ENCODE measurements at places on chromosomes 5 and 9. TPM values are rescaled to one million over a fixed set of nuclear protein-coding genes. Genes with fewer than 3 reads are reported as not detected.

- DNase-seq = no peak
Observed at GRCh38 chr5:154330097-154330667, 115.6 kb upstream of the SAP30L start.

IRX4 gene
- total RNA-seq = not detected

DNA sequence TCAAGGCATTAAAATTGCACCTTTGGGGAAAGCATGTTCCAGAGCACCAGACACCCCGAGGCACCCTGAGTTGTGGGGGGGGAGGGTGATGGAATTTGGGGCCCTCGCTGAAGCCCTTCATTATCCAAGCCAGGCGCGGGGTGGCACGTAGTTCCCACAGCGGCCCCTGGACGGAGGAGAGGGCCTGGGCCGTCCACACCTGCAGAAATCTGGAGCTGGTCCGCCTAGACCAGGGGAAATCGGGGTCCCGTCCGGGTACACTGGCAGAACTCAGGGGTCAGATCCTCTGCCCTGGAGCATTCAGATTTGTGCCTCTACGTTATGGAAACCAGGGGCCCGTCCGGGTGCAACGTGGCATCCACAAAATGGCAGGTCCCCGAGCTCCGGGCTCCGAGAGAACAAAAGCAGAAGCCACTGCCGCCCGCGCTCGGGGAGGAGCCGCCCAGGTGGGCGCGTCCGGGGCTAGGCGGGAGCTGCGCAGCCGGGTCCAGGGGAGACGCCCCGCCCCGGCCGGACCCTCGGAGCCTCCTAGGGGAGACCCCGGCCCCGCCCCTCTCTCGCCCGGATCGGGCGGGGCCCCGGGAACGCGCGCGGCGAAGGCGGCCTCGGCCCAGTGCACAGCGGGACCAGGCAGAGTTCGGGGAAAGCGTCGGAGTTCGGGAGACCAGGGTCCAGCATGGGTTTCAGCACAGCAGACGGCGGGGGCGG, at the start of gene PLEKHG4B:
TSS of gene PLEKHG4B (plus strand) at position 613 of the 708 bp plus-strand sequence. CDS start at position 677, 64 bp downstream.
- DNase-seq = peak; percentile 69

GRCh38 chr9:137445275-137445807, 4.2 kb upstream of the ENTPD8 start:
- DNase-seq = no peak

PCDHB10 gene
- total RNA-seq = 11.7 TPM

DNA sequence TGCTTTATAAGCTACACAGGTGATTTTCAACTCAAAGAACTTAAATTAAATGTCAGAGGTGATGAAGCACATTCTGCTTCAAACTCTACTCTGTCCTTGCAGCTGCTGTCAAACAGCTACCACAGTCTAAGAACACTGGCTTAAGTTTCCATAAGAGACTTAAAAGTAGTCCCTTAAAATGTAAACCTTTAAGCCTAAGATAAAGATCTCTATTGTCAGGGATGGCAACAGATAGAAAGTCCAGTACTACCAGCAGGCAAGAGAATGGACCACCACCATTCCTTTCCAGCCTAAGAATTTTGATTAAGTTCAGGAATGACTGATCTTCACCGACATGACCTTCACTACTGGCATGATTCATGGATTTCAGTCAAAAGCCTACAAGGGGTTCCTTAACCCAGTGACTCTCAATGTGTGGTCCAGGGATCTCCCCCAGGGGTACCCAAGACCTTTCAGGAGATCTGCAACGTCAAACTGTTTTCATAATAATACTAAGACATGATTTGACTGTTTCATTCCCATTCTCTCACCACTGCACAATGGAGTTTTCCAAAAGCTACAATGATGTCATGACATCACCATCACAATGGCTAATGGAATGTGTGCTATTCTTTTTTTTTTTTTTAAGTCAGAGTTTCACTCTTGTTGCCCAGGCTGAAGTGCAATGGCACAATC, 41.1 kb upstream of the PLPP6 start:
- DNase-seq = no peak

PNPLA7 gene
- total RNA-seq = 5.7 TPM

GRCh38 chr5:93884254-93884653, 142.9 kb upstream of the POU5F2 start:
- DNase-seq = no peak

TRIP13 gene
- 9.9 TPM for total RNA-seq

- DNase-seq = no peak
Observed at GRCh38 chr9:106039151-106039935, 345.0 kb downstream of the TMEM38B start.

BTNL8 gene
- total RNA-seq = not detected

- no peak for DNase-seq
Observed at GRCh38 chr5:172860520-172861443, 26.7 kb downstream of the ERGIC1 start.

DNA sequence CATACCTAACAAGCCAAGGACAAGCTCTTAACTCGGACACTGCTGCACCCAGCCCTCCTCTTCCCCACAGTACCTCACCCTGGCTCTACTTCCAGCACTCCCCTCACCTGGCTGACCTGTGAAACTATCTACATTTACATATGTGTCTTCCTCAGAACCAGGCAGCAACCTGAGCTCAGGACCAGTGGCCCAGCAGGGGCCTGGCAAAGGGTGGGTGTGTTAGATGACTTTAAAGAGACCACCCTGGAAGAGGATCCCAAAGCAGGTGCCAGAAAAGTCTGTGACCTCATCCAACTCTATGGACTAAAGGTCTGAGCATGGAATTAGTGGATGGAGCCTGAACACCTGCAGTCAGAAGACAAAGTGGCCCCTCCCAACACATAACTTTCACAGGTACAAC, 400.9 kb downstream of the SPOCK1 start:
- no peak for DNase-seq

SLC6A3 gene
- total RNA-seq = 0.04 TPM

GRCh38 chr5:181121675-181122561, 9.1 kb downstream of the OR2V1 start:
- no peak for DNase-seq

- no peak for DNase-seq
Observed at GRCh38 chr9:69466151-69466550, 141.1 kb downstream of the ENTREP1 start.

- DNase-seq = no peak
Observed at GRCh38 chr5:87340716-87341115, 72.0 kb downstream of the CCNH start.

- DNase-seq = no peak
Observed at GRCh38 chr9:137486141-137486490, 27.0 kb upstream of the NSMF start.

GRCh38 chr9:35690294-35690613, 529 bp upstream of the TPM2 start:
- DNase-seq = no peak

PCDHGA9 gene
- total RNA-seq = 2.1 TPM

PAIP1 gene
- total RNA-seq = 109 TPM

DNA sequence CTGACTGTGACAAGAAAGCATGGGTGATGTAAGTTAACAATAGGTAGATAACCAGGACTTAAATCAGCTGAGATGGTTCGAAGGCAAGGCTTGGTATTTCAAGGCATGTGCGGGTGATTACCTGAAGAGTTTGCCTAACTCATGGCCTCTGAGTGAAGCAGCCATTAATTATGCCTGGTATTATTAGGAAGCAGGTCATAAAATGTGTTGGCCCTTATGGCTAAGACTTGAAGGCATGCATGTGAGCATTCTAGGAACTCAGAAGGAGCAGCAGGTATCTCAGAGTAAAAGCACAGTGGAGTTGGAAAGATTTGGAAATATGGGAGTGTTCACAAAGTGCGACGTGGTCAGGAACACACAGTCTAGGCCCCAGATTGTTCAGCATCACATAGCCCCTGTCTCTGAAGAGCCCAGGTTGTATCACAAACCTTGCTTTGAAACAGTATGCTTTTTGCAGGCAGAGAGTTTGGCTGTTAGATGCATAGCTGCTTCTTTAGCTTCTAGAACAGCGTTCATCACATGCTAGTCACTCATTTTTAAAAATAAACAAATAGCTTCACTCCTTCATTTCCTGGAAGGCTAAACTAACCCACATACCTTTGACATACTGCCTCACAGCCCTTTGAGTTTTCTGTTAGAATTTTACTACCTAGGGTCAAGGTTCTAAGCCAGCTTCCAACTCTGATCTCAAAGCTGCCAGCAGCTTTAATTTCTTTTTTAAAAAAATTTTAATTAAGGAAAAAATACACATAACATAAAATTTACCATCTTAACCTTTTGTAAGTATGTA, 2.1 kb downstream of the HEXB start:
- DNase-seq = no peak

RGP1 gene
- 34.3 TPM for total RNA-seq

- no peak for DNase-seq
Observed at GRCh38 chr5:95835682-95836385, 13.3 kb upstream of the GLRX start.

- DNase-seq = no peak
Observed at GRCh38 chr5:57700484-57700883, 217.9 kb upstream of the ACTBL2 start.

SPINK4 gene
- total RNA-seq = not detected

TMEM252 gene
- total RNA-seq = not detected

DNA sequence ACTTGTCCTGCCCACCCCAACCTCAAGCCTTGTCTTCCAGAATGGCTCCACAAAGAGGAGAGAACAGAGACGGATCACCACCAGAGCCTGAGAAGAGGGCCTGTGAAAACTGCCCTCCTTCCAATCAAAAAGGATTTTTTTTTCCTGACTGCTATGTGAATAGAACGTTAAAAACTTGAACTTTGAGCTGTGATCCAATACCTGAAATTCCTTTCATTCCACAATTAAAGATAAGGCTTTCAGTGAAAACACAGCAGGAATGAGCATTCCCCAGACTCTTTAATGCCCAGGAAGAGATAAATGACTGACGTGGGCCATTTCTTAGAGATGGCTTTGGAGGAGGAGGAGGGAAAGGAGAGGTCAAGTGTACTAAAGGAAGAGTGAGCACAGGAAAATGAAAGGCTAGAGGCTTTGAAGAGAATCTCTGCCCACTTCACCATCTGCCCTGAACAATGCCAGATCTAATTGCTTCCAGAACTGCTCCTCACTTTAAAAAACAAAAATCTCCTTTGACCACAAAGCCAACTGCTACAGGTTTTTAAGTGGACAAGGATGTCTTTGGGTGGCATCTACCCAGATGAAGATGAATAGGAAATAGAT, 177.9 kb upstream of the MAP3K1 start:
- no peak for DNase-seq

DNA sequence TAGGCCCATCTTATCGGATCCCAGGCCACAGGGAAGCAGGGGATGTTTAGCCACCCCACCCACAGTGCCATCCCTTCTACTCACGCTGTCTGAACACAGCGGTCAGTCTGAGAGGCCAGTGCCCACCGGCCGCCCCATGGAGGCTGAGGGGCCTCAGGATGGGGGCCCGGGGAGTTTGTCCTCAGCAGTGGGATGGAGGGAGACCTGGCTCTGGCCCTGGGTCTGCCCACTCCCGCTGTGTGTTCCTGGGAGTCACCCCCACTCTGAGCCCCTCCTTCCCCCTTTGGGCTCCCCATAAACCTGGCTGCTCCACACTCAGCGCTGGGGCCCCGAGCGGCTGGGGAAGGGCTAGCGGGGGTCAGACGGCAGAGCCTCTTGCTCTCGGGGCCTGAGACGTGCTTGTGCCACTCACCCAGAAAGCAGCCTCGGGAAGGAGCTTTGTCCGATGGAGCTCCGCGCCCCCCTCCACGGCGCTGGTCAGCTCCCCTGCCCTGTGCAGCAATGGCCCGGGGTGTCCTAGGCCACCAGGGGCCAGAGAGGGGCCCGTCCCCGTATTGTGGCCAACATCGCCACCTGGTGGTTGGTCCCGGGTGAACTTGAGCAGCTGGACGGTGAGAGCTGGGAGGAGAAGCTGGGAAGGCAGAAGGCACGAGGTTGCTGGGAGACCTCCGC, 10.9 kb upstream of the LAMC3 start:
- no peak for DNase-seq

SH3GLB2 gene
- 174 TPM for total RNA-seq

DNA sequence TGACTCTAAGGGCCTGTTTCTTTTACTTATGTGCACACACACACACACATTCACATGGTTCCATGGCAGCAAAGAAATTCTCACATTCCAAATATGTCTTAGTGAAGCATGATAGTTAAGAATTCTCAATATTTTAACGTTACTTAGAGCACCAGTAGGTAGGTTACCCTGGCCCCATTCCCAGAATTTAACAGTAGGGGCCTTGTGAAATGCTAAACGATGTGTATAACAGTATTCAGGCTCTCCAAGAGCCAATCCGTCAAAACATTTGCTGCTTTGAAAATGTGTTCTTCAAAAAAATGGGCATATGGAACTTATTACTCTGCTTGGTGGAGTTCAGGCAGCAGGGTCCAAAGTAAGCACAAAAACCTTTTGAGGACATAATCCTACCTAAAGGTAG, 93.7 kb upstream of the DAB2 start:
- DNase-seq = no peak

GDNF gene
- 0.86 TPM for total RNA-seq

OCLN gene
- 36.1 TPM for total RNA-seq

- DNase-seq = no peak
Observed at GRCh38 chr5:104512063-104512825, 949.7 kb upstream of the NUDT12 start.

GRCh38 chr9:117145811-117146490, 268.9 kb downstream of the ASTN2 start:
- DNase-seq = no peak

GRCh38 chr5:32272746-32273145, 40.0 kb downstream of the MTMR12 start:
- DNase-seq = no peak

GRCh38 chr9:69986970-69987369, 56.7 kb upstream of the MAMDC2 start:
- no peak for DNase-seq

DNA sequence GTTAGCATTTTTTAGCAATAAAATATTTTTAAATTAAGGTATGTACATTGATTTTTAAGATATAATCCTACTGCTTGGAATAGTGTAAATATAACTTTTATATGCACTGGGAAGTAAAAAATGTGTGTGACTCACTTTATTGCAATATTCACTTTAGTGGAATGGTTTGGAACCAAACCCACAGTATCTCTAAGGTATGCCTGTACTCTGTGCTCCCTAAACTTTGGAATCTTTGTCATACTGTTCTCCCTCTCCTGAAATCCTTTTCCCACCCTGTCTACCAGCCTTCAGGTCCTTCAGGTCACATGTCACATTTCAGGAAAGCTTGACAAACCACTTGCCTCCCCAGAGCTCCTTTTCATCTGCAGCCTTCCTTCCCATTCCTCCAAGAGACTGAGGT, 308.7 kb downstream of the SPOCK1 start:
- no peak for DNase-seq

DNA sequence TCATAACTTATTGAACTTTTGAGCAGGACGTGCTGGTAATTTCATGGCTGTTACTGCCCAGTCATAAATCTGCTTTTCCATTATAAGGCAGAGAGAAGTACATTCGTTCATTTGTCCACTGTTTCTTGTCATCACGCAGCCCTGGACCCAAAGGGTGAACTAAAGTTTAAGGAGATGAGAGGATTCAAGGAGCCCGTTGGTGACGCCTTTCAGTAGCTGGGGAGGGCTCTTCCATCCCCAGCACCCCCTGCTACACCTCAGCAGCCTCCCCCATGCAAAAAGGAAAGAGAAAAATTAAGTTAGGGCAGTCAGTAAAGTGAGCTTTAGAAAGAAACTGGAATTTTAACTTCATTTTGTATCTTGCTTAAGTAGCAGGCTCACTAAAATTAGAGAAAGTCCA, 2.9 kb downstream of the FOXE1 start:
- no peak for DNase-seq

- no peak for DNase-seq
Observed at GRCh38 chr9:94645901-94646300, 6.6 kb upstream of the FBP1 start.

FAM200C gene
- 5.8 TPM for total RNA-seq
